B cell (primary cell): ENCODE measurements at places on chromosomes 16 and 17.

- no peak for DNase-seq
These were observed 167.9 kb upstream of the NOL11 start for GRCh38 chr17:67549820-67550219.

- DNase-seq = no peak
These were observed 57.1 kb downstream of the RAB11FIP4 start for GRCh38 chr17:31448467-31449077.

GRCh38 chr17:16406742-16407674, 8.4 kb upstream of the TRPV2 start:
- no peak for DNase-seq

- DNase-seq = no peak
These were observed at the start of gene ELMO3 for GRCh38 chr16:67199011-67199807. ELMO3 (plus strand) TSS chr16:67199131; CDS start chr16:67199327, 196 bp downstream.

DNA sequence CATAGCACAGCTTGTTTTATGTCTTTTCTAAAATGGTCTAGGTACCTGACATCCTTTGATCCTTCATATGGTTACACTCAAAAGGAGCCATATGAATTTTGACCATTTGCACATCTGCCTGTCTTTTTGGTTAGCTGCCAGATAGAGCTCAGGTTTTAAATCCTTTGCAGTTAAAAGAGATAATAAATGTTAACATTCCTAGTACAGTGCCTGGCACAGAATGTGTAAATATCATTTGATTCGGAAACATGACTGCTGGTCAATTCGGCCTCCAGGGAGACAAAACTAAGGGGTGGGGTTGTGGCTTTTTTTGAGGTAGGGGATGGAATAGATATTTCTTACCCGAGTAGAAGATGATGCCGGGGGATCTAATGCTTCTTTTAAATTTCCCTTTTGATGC, 64.2 kb downstream of the FTO start:
- DNase-seq = no peak

- DNase-seq = no peak
These were observed 4.5 kb downstream of the STAT5B start for GRCh38 chr17:42271779-42272035.

- DNase-seq = no peak
These were observed 4.1 kb downstream of the DHODH start for GRCh38 chr16:72012607-72013006.

DNA sequence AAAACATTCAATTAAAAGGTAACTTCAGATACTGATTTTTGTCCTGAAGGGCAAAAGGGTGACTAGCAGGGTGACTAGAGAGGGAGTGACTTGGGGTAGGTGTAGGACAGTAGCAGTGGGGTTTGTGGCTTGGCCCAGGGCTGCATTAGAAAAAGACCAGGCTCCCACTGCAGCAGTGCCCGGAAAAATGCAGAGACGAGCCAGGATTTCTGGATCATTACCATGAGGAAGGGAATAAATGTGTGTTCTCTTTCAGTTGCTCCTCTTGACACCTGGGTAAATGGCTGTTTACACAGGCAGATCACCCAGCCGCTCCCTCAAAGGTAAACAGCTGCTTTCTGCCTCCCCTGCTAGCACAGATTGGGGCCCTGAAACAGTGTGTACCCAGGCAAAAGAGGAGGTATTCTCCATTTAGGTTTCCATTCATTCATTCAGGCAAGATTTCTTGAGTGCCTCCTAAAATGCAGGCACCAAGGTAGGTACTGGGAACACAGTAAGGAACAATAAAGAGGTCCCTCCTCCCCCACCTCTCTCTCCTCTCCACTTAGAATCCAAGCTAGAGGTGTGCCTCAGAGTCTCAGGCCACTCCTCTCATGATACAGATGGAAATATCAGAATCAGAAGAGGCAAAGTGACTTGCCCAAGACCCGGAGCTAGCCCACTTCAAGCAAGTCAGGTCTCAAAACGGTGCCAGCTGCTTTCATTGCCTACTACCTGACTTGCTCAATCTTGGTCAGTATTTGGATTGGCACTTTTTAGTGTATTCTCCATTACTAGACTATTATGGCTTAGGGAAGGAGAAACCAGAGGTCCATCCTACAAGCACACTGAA, 15.2 kb upstream of the TOX3 start:
- DNase-seq = no peak

DNA sequence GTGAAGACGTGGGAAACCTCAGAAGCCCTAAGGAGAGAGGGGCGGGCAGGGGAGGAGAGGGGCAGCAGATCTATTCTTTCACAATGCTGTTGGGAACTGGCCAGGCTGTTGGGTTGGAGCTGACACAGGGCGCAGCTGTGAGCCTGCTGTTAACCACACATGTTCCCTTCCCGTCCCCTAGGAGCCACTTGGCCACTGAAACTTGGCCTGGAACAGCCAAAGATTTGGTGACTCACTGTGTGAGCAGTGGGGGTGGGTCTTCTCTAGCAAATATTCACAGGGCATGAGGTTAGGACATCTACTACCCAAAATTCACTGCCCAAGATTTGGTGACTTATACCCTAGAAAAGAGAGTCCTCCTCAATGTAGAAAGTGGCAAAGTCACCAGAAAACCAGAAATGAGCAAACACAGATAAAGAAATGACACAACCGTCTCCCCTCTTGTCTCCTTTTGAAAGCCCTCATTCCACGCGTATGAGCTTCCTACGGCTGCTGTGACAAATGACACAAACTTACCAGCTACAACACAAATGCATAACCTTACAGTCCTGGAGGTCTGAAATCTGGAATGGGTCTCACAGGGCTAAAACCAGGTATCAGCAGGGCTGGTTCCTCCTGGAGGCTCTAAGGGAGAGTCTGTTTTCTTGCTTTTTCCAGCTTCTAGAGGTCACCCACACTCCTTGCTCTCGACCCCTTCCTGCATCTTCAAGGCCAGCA, 6.3 kb downstream of the TBC1D16 start:
- DNase-seq = no peak

DNA sequence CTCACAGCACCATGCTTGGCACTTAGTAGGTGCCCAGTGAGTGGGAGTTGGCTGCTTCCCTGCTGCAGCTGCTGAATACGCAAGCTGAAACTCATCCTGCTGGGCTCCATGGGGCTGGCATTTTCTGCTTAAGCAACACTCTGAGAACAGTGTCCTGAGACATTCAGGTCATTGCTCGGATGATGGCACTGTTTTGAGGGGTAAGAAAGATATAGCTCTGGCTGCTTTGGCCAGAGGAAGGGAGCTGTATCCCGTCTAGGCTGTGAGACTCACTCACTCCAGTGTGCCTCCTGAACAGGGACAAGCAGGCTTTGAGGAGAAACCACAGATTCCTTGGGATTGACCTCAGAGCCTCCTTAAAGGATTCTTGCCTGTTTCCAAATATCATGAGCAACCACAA, 120.5 kb downstream of the CLEC16A start:
- DNase-seq = no peak

- DNase-seq = peak; percentile 85
These were observed 633 bp downstream of the TBC1D16 start for GRCh38 chr17:80034791-80035686.

DNA sequence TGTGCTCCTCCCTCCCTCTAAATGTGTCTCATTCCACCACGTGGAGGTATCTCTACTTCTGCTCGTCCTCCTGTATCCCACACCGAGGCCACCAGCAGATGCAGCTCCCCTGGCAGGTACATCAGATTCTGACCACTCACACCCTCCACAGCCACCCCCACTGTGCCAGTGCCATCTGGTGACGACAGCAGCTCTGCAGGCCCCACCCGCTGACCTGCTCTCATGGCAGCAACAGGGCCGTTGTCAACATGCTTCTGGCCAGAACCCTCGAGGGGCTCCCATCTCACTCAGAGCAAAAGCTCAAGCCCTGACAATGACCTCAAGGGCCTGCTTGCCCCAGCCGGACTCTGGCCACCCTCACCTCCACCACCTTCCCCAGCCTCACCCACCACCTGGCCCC, 93.4 kb downstream of the AMFR start:
- no peak for DNase-seq

DNA sequence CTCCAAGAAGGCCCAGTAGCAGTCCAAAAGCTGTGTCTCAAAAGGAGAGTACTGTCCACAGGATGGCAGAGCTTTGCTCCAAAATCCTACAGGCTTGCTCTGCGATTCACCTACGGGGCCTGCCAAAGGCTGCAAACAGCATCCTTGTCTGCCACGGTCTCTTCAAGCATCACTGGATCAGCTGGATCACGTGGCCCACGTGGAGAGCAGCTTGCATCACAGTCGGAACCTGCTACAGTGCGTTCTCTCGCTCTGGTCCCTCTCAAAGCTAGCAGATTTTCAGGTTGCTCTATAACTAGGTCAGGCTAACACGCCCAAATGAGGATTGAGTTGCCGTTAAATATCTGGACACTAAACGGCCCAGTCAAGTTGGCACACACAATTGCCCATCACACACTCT, 8.4 kb upstream of the TIMM22 start:
- no peak for DNase-seq

DNA sequence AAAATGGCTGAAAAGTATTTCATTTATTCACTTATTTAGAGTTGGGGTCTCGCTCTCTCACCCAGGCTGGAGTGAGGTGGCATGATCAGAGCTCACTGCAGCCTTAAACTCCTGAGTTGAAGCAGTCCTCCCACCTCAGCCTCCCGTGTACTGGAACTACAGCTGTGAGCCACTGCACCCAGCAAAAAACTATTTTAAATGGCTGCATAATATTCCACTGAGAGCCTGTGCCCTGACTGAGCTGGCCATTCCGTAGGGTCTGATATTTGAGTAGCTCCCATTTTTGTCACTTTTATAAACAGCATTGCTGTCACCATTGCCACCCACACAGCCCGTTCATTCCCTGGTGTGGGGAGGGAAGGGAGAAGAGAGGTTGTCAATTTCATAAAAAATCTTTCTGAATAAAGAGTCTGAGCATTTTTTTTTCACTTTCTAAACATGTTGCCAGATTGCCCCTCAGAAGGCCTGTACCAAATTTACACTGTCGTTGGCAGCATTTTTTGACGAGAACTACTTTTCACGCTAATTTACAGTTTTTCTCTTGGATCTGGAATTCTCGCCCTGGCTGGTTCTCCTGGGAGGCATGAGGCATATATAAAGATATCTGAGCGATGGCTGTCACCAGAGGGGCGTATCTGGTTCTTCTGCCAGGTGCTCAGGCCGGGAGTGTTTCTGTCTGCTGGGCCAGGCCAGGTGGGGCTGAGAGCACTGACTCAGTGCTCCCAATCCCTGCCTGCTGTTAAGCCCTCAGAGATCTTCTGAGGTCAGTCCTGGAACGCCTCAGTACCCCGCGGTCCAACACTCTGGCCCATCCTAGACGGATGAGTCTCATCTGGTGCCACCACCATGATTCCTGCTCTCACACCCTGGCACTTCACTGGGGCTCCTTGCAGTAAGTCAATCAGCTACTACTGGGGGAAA, 7.2 kb upstream of the KIFC3 start:
- DNase-seq = no peak

GRCh38 chr16:5336941-5337340, 239.3 kb upstream of the EEF2KMT start:
- DNase-seq = no peak

DNA sequence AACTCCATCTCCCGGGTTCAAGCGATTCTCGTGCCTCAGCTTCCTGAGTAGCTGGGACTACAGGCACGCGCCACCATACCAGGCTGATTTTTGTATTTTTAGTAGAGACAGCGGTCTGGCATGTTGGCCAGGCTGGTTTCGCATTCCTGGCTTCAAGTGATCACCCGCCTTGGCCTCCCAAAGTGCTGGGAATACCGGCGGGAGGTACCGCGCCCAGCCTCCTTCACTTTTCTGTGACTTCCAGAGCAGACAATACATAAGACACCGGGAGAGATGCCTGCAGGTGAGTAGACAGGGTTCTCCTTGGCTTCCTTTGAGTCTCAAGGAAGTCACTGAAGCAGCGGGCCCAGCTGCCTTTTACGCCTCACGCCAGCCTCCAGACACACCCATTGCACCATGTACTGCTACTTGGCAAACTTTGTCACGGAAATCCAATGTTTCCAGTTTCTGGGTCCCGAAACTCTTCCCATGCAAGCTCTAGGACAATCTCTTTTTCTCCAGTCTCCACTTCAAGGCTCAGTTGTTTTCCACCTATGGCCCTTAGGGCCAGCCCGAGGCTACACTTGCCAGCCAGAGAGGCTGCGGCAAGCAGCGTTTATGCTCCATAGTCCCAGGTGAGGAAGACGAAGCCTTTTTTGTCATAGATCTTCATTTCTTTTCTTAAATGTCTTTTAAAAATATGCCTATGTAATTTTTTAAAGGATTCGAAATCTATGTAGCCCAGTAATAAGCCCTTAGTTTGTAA, 886 bp upstream of the OR1F1 start:
- DNase-seq = no peak

- no peak for DNase-seq
These were observed at the start of gene LCAT for GRCh38 chr16:67943619-67944504. LCAT (minus strand) TSS chr16:67944120; CDS start chr16:67944101, 19 bp downstream.

DNA sequence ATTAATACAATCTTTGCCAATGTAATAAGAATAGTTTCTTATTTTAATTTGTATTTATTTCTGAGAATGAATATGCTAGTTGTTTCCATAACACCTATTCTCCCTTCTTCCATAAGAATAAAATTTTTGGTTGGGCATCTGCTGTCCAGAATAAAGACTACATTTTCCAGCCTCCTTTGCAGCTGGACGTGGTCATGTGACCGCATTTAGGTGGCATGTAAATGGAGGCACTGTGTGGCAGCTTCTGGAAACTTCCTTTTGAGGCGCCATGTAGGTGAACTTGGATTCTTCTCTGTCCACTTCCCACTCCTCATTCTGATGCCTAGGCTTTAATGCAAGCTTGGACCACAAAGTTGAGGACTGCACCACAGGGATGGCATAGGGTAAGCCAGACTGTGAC, 215.4 kb upstream of the AXIN2 start:
- DNase-seq = no peak

DNA sequence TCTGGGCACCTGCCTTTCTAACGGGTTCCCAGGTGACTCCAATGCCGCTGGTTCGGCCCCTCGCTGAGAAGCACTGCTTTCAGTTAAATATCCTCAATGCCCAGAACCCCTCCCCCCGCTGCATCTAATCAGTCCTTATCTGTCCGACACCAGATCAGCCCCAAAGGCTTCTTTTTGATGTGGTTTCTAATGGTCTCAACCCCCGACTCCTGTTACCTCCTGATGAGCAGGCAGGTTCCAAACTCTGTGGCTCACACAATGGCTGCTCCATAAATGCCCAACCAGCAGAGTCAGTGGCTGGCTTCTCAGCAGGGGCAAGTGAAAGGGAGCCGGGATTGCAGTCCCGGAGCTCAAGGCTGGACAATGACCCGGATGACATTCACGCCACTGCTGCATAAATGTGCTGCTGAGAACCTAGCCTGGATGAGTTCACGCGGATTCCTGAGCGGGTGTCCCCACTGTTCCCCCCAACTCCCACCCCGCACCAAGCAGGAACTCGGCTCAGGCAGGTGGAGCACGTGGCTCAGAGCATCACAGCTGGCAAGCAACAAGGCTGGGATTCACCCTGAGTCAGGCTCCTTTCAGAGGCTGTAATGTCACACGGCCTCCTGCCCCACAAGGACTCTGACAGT, 1.0 kb upstream of the SLC38A8 start:
- no peak for DNase-seq
